ENCODE measurements at places on chromosomes 7 and 10. TPM values are rescaled to one million over a fixed set of nuclear protein-coding genes. Genes with fewer than 3 reads are reported as not detected.

Gene EVX1
- total RNA-seq = not detected

Gene GDF10
- total RNA-seq = 0.81 TPM

Gene AGR2
- total RNA-seq = not detected

Gene FAM221A
- total RNA-seq = 6.8 TPM

Gene SPDYE11
- total RNA-seq = not detected

Gene CRPPA
- 1.1 TPM for total RNA-seq

Gene LCOR
- 44.1 TPM for total RNA-seq

Gene SORCS3
- total RNA-seq = 0.06 TPM

Gene PTF1A
- not detected for total RNA-seq

Gene TUBAL3
- not detected for total RNA-seq

Gene TRIL
- not detected for total RNA-seq

Gene NUPR2
- not detected for total RNA-seq

Gene LIPM
- total RNA-seq = not detected

Gene TAS2R4
- total RNA-seq = 3.9 TPM

Gene CPED1
- total RNA-seq = 0.32 TPM

Gene TCAF2
- total RNA-seq = 27.6 TPM

Gene DKK1
- not detected for total RNA-seq

Gene EDRF1
- total RNA-seq = 57.8 TPM

Gene PRLHR
- not detected for total RNA-seq

Gene C10orf105
- total RNA-seq = 0.11 TPM

Gene PIP
- total RNA-seq = not detected

Gene TMEM184A
- not detected for total RNA-seq

Gene CTAGE6
- total RNA-seq = 3.8 TPM

Gene CYP3A7
- total RNA-seq = not detected

Gene TRRAP
- total RNA-seq = 83.3 TPM

Gene CCL24
- total RNA-seq = not detected

Gene CUBN
- 10.9 TPM for total RNA-seq

Gene VPS37D
- not detected for total RNA-seq

Gene NKX2-3
- total RNA-seq = not detected

Gene MAP3K8
- total RNA-seq = 5.5 TPM

Gene HOXA1
- total RNA-seq = 0.73 TPM

Gene FAM237B
- total RNA-seq = not detected

Gene WIPF3
- not detected for total RNA-seq

Gene OPALIN
- total RNA-seq = not detected

Gene OR13A1
- not detected for total RNA-seq

Gene PIK3CG
- total RNA-seq = 32.6 TPM

Gene UCN3
- not detected for total RNA-seq

Gene NUTM2A
- total RNA-seq = 1.3 TPM

Gene C10orf62
- not detected for total RNA-seq

Gene CACNB2
- total RNA-seq = not detected

Gene METTL2B
- 32.8 TPM for total RNA-seq

Gene MRC1
- 2.3 TPM for total RNA-seq

Gene RNLS
- 1.9 TPM for total RNA-seq

Gene PLEKHS1
- 0.12 TPM for total RNA-seq

Gene AGBL3
- 5.5 TPM for total RNA-seq

Gene C1GALT1
- total RNA-seq = 54.8 TPM

Gene ZNF511
- total RNA-seq = 31.5 TPM

Gene FGFR2
- total RNA-seq = 0.58 TPM

Gene MSMB
- not detected for total RNA-seq

Gene CTTNBP2
- not detected for total RNA-seq

Gene DYDC1
- not detected for total RNA-seq

Gene SORBS1
- total RNA-seq = 0.67 TPM

Gene SMKR1
- 1.5 TPM for total RNA-seq

Gene SUV39H2
- total RNA-seq = 5.7 TPM

Gene SPDYE6
- not detected for total RNA-seq

Gene DNAJC1
- total RNA-seq = 15.0 TPM

Gene STAG3
- total RNA-seq = 6.5 TPM

Gene PHKG1
- total RNA-seq = 3.7 TPM

Gene NKX1-2
- total RNA-seq = not detected

Gene METTL27
- 6.1 TPM for total RNA-seq
